ENCODE measurements at places on chromosomes 5 and 9. TPM values are rescaled to one million over a fixed set of nuclear protein-coding genes. Genes with fewer than 3 reads are reported as not detected.

Gene GLT6D1
- total RNA-seq = not detected

Gene CDC20B
- total RNA-seq = 0.24 TPM

Gene PCDHA11
- 0.38 TPM for total RNA-seq

Gene PCDHGA11
- total RNA-seq = 3.2 TPM

Gene AK8
- total RNA-seq = 6.1 TPM

Gene SDHA
- 89.6 TPM for total RNA-seq

Gene BRINP1
- 1.5 TPM for total RNA-seq

Gene MSMP
- total RNA-seq = not detected

Gene LCN10
- total RNA-seq = 2.5 TPM

Gene FAM153A
- total RNA-seq = 3.7 TPM

Gene LSM11
- total RNA-seq = 3.1 TPM

Data from lower lobe of right lung (tissue), 2 donors.